NK-92 treated with Interleukin-12 subunit alpha and Interleukin-12 subunit beta, amount 100 ng/mL, for 24 hours (cell line): ENCODE measurements at places on chromosomes 7 and 10.

- DNase-seq = no peak
Measured at GRCh38 chr10:126673565-126673964, 3.1 kb upstream of the C10orf90 start.

GRCh38 chr7:3899559-3899991 is 598.5 kb downstream of the SDK1 start:
- no peak for DNase-seq

- DNase-seq = no peak
Measured at GRCh38 chr7:20340839-20341238, 10.1 kb downstream of the ITGB8 start.

DNA sequence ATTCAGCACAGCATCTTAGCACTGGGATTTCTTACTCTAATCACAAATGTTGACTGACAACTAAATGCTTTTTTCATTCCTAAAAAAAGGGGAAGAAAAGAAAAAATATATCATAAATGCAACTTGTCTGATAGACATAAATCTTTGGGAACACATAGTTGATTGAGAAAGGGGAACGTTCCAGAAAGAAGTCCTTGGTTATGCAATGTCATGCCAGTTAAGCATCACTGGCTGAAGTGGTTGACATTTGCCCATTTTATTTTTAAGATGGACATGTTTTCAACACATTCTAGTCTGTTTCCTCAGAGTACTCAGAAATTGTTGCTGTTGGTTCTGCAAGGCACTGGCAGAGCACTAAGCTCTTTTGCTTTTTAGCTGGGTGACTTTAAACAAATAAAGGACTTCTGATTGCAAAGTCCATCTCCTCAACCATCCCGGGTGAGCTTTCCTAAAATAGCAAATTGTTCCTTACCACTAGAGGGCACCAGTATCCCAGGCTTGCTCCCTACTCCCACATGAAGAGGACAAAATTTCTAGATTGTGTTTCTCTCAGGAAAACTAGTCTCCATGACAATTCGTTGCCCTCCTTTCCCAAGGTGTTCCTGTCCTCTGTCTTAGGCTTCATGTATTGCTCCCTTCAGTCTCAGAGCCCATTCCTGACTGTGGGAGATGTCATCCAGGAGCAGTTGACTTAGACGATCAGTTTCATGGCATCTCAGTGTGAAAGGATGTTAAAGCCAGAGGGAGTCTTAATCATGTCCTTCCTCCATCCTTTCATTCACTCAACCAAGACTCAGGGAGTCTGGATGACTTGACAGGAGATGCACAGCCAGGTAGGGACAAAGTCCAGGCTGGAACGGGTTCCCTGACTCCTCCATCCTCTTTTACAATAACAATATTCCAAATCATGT is 23.9 kb downstream of the OPALIN start:
- no peak for DNase-seq

DNA sequence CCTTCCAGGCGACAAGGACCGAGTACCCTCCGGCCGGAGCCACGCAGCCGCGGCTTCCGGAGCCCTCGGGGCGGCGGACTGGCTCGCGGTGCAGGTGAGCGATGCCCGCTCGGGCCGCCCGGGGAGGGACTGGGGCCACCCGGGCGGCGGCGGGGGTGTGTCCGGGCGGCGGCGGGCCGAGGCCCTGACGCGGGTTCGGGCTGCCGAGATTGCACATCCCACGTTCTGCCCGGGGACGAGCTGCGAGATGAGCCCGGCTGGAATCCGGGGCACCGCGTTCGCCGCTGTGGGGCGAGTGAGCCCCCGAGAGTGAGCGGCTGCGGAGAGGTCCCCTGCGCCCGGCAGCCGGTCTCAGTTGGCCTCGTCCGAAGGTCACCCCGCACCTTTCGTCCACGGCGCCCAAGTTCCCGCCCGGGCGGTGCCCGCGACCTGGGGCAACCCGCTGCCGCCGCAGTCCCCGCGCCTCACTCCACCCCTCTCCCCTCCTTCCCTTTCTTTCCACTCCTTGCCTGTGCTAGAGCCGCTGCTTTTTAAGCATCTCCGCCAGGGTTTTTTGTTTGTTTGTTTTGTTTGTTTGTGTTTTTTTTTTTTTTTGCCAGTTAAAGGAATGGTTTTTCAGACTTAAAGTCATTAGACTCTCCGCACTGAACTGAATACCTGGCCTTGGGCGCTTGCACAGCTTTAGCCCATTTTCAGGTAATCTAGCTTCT is 515 bp downstream of the RALA start:
- no peak for DNase-seq

GRCh38 chr7:55526770-55527169 is 45.5 kb downstream of the VOPP1 start:
- no peak for DNase-seq

DNA sequence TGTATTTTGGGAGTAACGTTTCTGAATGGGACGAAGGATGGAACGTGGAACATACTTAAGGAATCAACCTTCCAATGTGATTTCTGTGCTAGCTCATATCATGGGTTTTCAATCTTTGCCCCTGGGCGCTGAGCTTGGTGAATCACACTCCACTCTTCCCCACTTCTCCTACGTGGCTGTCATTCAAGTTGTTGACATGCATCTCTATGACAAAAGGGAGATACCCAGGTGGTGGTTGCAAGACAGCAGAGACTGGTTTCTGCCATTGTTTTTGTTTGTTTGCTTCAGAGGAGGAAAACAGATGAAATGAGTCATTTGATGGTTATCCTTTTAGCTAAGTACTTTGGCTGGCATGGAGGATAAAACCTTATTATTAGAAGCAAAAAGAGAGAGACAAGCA is 573.9 kb downstream of the GATA3 start:
- DNase-seq = no peak

- no peak for DNase-seq
Measured at GRCh38 chr10:290026-290725, 154.9 kb downstream of the ZMYND11 start.

GRCh38 chr7:5417106-5418071 is 6.2 kb downstream of the TNRC18 start:
- no peak for DNase-seq

- DNase-seq = no peak
Measured at GRCh38 chr10:86225103-86225782, 141.4 kb downstream of the GRID1 start.

GRCh38 chr10:113412161-113412560 is 140.7 kb upstream of the HABP2 start:
- no peak for DNase-seq

DNA sequence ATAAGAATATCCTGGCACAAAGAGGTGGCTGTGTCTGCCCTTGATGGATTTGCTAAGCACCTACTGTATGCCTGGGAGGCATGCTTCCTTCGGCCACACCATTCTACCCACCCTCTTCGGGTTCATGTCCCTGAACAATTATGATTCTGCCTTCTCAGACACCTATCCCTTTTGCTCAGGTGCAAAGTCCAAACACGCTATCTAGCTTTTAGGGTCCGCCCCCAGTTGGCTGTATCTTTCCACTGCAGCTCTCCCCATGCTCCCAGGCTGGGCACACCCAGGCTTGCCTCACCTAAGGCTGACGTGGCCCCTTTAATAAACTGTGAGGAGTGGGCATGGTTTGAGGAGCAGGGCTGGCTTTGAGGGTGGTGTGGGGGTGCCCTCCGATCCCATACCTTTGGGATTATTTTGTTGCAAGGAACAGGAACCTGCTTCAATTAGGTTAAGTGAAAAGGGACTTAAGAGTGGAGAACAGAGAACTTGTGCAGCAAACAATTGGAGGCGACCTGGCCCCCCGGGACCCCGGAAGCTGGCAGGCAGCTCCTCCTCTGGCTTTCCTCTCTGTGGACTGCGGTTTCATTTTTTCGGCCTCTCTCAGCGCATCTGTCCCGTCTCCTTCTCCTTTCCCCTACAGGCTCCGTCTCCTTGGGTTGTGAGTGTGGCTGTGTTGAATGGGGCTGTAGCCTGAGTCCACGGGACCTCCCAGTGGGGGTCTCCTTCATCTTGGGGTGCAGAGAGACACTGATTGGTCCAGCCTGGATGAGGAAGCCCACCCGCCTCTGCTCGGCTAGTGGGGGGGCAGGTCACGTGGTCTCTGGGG is 3.8 kb downstream of the CLIP2 start:
- DNase-seq = no peak

GRCh38 chr10:26557641-26558014 is 119.5 kb downstream of the APBB1IP start:
- DNase-seq = no peak

- no peak for DNase-seq
Measured at GRCh38 chr7:135673360-135673706, 11.0 kb downstream of the STMP1 start.

- no peak for DNase-seq
Measured at GRCh38 chr7:144050093-144050492, 1.3 kb downstream of the OR2A5 start.

DNA sequence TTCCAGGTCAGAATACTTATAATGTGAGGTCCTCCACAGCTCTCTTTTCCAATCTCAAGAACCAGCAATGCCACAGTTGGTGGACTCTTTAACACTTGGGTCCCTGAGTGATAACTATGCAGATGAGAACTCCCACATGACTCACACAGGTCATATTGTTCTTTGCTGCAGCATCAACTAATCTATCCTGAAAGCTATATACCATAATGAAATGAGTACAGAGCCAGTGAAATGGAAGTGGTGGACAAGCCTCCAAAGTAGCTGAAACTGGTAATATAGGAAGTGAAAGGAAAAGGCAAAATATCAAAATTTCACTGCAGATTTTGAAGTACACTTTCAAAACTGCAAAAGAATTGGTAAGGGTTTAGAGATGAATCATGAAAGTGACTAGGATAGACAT is 45.6 kb downstream of the SORCS1 start:
- no peak for DNase-seq

DNA sequence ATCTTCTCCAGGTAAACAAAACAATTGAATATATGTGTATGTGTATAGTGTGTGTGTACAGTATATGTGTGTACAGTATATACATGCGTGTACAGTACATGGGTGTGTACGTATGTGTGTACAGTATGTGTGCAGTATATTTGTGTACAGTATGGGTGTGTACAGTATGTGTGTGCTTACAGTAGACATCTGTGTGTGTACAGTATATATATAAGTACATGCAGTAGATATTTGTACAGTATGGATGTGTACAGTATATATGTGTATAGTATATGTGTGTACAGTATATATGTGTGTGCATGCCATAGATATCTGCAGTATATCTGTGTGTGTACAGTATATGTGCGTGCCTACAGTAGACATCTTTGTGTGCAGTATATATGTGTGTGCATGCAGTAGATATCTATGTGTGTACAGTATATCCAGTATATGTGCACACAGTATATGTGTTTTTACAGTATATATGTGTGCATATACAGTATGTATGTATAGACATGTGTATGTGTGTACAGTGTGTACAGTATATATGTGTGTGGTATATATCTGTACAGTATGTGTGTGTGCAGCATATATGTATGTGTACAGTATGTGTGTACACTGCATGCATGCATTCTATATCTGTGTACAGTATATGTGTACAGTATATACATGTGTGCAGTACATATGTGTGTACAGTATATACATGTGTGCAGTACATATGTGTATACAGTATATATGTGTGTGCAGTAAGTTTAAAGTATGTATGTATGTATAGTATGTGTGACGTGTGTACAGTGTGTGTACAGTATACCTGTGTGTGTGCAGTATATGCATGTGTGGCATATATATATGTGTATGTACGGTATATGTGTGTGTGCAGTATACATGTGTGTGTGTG is 37.3 kb upstream of the SLC39A12 start:
- DNase-seq = no peak

DNA sequence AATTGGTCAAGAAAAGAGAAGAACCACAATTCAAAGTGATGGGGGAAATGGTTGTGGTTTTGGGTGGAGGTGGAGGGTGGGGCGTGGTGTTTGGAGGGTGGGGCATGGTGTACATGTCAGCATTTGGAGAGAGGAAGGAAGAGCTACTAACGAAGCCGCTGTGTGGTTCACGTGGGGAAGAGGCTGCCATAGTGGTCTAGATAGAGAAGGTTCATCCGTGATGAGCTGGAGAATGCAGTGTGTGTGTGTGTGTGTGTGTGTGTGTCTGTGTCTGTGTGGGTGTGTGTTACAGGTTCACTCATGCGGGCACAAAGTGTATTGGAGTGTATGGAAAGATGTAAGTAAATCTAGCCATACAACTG is 6.1 kb upstream of the VCL start:
- DNase-seq = peak; percentile 58

DNA sequence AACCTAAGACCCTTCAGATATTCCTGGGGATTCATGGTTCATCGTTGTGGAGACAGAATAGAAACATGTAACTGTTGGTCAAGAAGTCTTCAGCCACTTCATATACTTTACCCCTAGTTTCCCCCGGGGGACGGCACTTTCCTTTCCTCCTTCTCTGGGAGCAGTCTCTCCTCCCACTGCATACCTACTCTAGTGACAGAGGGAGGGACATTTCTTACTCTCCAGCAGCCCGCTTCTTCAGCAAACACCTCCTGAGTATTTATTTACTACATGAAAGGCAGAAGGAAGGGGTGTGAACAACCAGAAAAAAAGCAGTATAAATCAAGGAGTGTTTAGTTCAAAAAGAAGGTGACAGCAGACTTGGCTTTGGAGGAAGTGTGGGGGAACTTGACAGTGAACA is 69.0 kb downstream of the LHFPL3 start:
- DNase-seq = no peak

DNA sequence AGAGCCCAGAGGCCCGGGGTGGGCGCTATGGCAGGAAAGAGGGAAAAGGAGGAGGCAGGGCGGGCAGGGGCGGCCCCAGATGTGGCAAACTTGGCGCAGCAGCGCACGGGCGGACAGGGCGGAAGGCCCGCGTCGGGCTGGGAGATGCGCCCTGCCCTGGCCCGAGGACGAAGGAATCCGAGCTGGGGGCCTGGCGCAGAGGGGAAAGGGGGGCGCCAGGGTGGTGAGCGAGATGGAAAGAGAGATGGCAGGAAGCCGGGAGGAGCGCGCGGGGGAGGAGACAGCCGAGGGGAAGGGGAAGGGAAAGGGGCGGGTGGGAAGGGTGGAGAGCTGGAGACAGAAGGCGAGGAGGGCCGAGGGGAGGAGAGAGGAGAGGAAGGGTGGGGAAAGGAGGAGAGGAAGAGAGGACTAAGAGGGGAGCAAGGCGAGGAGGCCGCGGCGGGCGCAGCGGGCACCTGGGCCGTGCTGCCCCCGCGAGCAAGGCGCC is at the start of gene MARVELD1:
MARVELD1 (plus strand) TSS at position 392 of the 487 bp plus-strand sequence. CDS start 147 bp downstream, outside the sequence.
- DNase-seq = no peak

- DNase-seq = no peak
Measured at GRCh38 chr7:1449951-1450350, 9.3 kb downstream of the MICALL2 start.

DNA sequence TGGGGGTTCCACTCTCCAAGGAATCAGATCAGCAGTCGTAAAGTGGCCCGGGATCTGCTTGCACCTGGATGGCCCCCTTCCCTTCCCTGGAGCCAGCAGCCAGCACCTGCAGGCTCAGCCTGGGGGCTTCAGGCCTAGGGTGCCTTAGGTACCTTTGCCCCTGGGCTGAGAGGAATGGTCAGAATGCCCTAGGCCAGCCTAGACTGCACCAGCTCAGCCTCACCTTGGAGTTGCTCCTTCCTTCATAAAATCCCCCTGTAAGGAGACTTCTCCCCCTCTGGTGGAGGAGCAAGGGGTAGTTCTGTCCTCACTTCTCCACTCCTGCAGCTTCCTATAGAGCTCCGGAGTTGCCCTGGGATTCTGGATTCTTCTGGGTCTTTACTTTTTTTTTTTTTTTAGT is 32.4 kb upstream of the LBX1 start:
- DNase-seq = no peak

- DNase-seq = no peak
Measured at GRCh38 chr7:2825559-2826227, 18.4 kb downstream of the GNA12 start.
